ENCODE measurements at places on chromosomes 3 and 15.
A peak's percentile ranks its signal among the peaks of the same experiment; 100 is the strongest.

GRCh38 chr3:9893739-9894138 lies 3.3 kb downstream of the JAGN1 start:
- DNase-seq: no peak

DNA sequence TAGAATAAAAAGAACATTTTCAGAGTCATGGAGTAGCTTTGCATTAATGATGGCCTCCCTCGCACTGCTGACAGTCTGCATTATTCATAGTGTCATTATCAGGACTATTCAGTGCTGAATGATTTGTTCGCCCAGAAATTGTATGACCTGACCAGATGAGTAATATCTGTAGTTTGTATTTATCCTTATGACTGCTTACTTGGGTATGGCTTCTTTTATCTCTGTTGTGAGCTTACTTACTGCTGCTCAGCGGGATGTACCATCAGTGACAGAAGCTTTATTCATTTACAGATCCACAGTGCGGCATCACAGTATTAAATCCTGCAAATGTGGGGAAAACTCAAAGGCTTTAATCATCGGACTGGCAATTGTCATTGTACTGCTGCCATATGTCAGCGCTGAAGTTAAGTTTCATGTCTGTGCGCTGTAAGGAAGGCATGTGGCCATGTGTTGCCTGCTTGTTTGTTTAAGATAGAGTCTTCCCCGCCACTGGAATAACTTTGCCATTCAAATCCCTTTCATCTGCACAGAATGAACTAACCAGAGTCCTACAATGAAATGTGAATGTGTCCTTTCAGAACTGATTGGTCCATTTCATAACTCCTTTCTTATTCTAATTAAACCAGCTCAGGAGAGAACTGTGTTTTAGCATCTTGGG lies 262.2 kb downstream of the CHL1 start:
- DNase-seq: no peak

DNA sequence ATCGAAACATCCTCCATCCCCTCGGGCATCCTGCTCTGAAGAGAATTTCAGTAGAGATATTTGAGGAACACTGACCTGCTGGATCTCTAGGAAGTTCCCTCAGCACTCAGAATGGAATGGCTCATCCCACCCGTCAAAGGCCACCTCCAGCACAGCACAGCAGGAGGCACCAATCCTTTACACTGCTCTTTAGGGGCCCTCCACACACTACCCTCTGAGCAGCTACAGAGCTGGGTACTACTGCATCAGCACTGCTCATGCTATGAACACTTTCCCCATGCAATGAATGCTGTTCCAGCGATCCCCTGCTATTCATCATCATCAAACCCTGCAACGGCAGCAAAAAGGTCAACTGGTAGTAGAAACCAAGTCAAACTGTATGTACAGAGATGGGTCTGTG lies 40.5 kb downstream of the IGF2BP2 start:
- DNase-seq: no peak

- peak; percentile 91 for DNase-seq
These were observed 29.5 kb upstream of the USP3 start for GRCh38 chr15:63474810-63475316.

DNA sequence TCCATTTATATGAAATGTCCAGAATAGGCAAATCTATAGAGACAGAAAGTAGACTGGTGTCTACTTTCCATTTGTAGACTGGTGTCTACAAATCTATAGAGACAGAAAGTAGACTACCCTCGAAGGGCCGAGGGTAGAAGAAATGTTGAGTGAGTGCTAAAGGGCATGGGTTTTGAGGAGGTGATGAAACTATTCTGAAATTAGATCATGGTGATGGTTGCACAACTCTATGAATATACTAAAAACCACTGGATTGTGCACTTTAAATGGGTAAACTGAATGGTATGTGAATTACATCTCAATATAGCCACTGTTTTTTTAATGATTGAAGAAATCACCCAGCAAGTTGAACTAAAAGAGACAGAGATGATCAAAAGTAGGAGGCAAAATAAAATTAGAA lies 27.9 kb downstream of the TP53BP1 start:
- DNase-seq: no peak

- DNase-seq: peak; percentile 93
These were observed 23.5 kb downstream of the ZNF80 start for GRCh38 chr3:114213627-114214541.

- DNase-seq: no peak
These were observed 104.9 kb downstream of the OCA2 start for GRCh38 chr15:27993996-27994780.

GRCh38 chr15:70247281-70247680 lies 149.6 kb upstream of the TLE3 start:
- DNase-seq: no peak

- no peak for DNase-seq
These were observed 177.0 kb downstream of the PDCD6IP start for GRCh38 chr3:33975463-33975862.

DNA sequence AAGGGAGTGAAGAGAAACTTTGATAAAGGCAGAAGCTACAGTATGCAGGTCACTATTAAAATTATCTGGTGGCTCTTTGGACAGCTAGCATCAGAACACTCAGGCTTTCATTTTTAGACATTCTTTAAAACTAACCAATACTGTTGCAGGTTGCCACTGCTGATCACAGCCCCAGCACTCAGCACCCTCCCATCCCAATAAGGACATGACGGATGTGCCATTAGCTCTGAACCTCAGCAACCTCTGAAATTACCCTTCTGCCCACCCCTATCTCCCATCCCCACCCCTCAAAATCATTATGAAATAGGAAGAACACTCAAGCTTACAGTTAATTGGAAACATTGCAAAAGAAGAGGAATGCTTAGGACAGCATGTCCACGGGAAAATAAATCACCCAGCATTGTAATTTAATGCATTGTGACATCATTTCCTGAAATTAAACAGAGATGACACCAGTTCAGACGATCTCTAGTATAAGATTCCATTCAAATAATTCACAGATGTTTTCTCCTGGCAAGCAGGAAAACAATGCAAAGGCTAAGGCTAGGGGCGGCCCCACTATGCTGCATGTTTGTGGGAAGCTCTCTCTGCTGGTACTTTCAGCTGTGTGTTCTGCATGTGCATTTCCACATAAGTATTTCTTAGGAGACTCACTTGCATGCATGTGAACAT lies 71.6 kb downstream of the MEIS2 start:
- DNase-seq: no peak

- no peak for DNase-seq
These were observed 287.9 kb upstream of the SEMA6D start for GRCh38 chr15:47429376-47429775.

DNA sequence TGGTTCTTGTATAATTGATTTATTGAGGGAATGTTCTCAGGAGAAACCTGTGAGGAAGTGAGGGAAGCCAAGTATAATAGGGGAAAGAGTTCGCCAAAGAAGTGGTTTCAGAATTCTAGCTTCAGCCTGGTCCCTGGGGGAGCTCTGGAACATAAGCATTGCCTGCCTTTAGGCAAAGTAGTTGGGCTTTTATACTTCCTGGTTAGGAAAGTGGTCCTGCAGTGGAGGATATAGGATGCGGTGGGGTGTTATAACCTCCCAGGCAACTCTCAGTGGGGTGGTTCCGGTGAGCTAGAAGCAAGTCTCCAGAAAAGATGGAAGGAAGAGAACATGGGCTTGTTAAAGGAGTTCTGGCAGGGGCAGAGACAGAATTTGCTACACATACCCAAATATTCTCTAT lies 22.7 kb upstream of the RBMS3 start:
- DNase-seq: no peak

- DNase-seq: no peak
These were observed 86.4 kb downstream of the SYNPR start for GRCh38 chr3:63364495-63364894.

DNA sequence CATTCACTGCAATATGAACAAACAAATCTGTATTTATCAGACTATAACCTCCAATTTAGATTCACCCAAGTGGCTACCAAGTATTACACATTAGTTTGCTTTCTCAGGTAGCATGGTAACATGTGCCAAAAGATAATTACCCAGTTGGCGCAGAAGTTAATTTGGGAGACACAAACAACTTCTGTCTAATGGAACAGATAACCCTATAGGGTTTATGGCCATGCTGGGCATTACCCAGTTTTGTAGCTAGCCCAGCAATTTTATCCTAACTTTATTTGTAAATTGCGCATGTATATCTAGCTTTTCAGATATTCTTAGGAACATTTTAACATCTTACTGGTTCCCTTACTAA lies 780 bp downstream of the RPL22L1 start:
- peak; percentile 58 for DNase-seq

GRCh38 chr3:106114848-106115247 lies 246.0 kb upstream of the CBLB start:
- DNase-seq: no peak

DNA sequence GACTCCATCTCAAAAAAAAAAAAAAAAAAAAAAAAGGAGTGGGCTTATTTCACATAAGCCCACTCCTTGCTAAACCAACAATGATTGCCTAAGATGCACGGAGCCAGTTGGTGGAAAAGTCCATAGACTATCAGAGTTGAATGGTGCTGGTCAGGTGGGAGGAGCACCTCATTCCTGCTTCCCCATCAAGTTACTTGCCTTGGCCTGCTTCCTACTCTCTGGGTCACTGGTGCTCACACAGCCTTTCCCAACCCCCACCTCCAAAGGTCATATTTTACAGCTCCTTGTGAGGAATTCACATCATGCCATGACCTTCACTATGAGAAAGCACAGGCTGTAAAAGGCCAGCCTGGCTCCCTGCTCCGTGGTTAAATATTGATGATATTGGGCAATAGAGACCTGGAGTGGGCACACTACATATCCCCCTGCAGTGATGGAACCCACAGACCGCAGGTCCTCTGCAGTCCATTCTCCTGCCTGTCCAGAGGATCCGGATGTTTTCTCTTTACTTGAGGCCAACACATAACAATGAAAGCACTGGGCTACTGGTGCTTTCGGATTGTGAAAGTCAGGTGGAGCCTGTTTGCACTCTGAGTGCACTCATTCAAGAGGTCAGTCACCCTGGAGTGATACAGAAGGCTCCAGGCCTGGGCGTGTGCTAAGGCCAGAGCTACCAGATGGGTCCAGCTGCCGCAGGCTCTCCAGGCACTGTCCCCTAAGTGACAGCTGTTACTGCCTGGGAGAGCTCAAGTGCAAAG lies at the start of gene SLC51B:
Gene SLC51B (plus strand): TSS at position 664 of the 758 bp plus-strand sequence. CDS start 4,618 bp downstream, outside the sequence.
- no peak for DNase-seq

GRCh38 chr15:57442335-57442734 lies 66.0 kb downstream of the CGNL1 start:
- DNase-seq: no peak

DNA sequence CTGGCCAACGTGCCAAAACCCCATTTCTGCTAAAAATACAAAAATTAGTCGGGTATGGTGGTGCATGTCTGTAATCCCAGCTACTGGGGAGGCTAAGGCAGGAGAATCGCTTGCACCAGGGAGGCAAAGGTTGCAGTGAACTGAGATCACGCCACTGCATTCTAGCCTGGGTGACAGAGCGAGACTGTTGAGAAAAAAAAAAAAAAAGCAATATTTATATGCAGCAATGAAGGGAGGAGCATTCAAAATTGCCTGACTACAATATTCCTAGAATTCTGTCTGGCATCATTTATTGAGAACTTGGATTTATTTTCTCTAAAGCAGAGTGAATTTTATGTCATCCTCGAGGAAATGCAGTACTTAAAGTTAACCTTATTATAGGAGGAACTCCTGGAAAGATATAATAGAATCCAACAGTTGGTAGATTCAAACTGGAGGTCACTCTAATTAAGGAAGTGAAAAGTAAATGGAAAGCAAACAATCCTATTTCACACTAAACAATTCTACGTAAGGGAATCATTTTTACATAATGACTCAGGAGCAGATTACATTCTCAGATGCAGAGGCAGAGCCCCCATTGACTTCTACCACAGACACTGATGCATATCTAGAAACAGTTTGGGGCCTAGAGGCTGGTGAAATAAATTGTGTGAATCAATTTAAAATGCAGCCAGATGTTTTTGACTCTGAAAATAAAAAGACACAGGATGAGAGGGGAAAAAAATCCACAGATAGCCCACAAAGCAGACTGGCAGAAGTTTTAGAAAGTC lies 82.1 kb upstream of the FHIT start:
- DNase-seq: no peak

- DNase-seq: peak; percentile 68
These were observed 115.8 kb downstream of the GHSR start for GRCh38 chr3:172332256-172333041.

GRCh38 chr3:9826815-9827573 lies 16.8 kb downstream of the RPUSD3 start:
- peak; percentile 72 for DNase-seq

GRCh38 chr3:142056656-142057330 lies 92.6 kb downstream of the TFDP2 start:
- no peak for DNase-seq

DNA sequence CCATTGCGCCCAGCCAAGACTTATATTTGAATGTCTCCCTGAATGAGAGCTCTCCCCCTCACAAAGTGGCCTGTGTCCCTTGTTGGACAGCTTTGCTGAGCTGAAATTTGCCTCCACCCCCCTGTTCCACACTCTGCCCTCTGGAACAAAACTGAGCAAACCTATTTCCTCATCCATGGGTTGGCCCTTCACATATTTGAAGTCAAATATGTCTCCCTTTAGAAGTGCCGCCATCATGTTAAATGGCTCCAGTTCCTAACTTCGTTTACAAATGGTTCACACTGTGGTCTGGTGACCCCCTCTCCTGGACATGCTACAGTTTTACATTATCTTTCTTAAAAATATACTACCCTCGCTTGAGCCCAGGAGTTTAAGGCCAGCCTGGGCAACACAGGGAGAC lies 4.6 kb downstream of the PLIN1 start:
- no peak for DNase-seq

- no peak for DNase-seq
These were observed 11.3 kb downstream of the RAB8B start for GRCh38 chr15:63200464-63201249.

DNA sequence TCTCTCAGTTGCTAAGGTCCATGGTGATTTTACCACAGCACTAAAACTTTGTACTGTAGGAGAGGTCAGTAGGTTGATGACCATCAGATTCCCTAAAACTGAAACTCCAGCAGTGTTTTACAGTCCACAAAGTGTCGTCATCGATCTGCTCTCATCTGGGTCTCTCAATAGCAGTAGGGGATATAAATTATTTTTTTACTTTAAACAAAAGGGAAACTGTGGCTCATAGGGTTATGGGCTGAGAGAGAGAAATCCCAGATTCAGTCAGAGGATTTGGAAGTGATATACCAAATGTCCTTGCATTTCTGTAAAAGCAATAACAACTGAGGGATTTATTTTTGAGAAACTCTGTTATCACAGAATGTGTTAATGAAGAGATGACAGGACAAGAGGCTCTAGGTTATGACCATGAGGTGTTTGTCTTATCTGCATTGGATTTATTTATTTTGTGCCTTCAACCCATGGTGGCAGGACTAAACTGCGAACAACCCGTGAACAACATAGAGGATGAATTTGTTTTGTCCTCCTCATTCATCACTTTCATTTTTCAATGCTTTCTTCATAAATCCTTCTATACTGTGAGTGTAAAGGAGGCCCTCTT lies 869.7 kb downstream of the OTOL1 start:
- DNase-seq: no peak

DNA sequence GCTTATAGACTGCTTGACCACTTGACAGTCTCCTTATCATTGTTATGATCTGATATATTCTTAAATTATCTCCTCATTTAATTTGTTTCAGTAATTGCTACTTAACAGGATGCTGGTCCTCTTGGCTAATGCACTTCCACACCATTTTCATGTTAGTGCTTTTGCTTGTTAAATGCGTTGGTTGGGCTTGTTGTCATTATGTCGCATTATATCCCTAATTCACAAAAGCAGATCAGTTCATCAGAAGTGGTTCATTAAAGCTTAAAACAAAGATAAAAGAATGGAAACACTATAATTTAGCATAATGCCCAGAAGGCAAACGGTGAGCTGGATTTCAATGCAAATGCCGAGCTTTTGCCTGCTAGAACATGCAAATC lies 17.1 kb upstream of the EHHADH start:
- DNase-seq: no peak

GRCh38 chr3:158710601-158711000 lies 21.7 kb downstream of the RARRES1 start:
- DNase-seq: no peak

All from NAMALWA (cell line).